ENCODE measurements at places on chromosomes 7 and 10.
A peak's percentile ranks its signal among the peaks of the same experiment; 100 is the strongest.

GRCh38 chr10:70566515-70567290 lies 35.8 kb downstream of the PRF1 start:
- no peak for DNase-seq

DNA sequence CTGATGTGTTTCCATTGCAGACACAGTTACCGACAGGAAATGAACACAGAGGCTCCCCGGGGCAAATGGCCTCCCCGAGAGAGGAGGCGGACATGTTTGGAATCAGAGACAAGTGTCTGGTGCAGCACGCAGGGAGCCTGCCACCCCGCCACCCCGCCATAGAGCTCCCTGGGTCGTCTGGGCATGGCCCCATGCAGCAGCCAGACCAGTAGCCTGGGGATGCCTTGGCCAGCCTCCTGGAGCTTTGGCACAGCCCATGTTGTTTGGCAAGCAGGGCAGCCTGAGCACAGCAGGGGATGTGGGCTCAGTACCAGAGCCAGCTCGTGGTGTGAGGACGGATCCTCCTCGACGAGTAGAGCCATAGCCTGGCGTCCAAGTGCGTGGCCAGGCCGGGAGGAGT lies 80.8 kb downstream of the NKX6-2 start:
- no peak for DNase-seq

DNA sequence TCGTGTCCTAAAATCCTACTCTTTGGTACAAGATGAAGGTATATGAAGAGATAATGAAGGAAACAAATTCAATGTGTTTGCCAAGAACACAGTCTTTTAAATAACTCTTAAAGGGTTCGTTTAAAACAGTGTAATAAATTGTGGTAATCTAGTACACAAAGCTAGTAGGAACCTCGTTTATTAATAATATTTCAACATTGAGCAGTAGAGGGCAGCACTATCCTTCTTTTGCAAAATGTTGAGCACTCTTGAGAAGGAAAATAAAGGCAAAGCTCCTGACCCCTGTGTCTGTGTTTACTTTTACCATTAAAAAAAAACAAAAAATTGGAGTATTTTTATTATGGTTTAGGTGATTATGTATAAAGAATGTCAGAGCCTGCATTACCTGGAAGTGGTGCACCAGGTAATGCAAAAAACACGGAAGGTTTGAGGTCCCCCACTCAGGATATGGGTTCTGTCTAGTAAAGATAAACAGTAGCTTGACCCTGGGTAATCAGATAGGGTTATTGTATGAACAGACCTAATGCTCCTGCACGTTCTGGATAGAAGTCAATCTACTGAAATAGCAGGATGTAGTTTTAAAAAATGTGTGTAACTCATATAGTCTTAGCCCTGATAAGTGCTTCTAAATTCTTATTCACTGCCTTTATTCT lies 5.7 kb upstream of the GOT1 start:
- peak; percentile 57 for DNase-seq

DNA sequence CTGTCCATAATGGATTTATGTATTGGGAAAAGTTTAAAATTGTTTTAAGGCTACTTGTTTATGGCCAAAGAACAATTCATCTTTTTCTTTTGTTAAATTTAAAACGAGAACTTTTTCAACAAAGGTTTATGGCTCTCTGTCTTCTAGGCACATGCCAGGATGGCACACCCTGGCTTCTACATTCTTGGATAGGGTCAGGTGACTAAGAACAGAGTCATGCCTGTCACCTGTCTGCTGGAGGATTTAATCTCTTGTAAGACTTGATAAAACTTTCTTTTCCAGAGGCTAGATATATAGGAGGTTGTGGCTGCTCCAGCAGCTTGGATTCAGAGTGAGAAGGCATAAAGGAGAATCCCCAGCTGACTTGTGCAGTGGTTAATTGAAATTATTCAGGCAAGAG lies 915.4 kb downstream of the GATA3 start:
- DNase-seq = no peak

GRCh38 chr7:148872188-148872587 lies 11.9 kb downstream of the EZH2 start:
- no peak for DNase-seq

GRCh38 chr10:82150123-82150900 lies 275.3 kb downstream of the NRG3 start:
- peak; percentile 23 for DNase-seq

- DNase-seq = no peak
Measured at GRCh38 chr7:90459888-90460287, 9.6 kb upstream of the PTTG1IP2 start.

GRCh38 chr10:828191-828590 lies 103.3 kb downstream of the LARP4B start:
- DNase-seq = no peak

GRCh38 chr7:84264396-84264795 lies 69.8 kb upstream of the SEMA3A start:
- DNase-seq = no peak

- peak; percentile 47 for DNase-seq
Measured at GRCh38 chr10:69093933-69094332, 6.0 kb downstream of the SRGN start.

DNA sequence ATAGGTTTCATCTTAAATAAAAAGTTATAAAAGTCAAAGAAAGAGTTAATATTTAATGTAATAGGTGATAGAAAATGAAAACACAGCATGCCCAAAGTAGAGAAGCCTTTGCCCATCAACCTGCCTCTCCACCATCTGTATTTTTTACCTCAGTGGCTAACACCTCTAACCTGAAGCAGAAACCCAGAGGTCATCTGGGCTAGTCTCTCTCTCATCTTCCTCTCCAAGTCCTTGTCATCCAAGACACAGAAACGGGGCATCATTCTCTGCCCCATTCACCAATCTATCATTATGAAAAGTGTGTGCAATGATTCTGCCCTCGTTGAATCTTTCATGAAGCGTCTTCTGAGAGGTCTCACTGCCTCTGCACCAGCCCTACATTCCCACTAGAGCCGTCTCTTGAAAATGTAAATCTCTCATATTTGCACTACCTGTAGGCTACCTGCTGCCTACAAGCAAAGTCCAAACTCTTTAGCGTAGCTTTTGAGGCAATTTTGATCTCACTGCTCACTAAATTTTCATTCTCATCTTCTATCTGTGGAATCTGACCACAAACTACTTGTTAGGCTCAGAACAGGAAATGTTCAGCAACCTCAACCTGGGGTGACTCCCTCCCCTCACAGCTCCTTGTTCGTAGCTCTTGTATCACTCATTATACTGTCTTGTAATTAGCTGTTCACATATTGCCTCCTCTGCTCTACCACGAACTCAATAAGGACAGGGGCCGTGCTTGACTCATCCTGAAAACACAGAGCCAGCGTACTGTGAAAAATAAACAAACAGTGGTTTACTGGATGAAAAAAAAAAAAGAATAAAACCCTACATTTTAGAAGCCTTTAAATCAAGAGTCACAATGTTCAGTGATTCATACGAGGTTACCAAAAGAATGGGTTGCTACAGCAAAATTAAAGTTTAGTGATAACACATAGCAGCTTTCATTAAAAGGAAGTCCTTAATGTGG lies 83.1 kb downstream of the CTNNA3 start:
- peak; percentile 62 for DNase-seq

DNA sequence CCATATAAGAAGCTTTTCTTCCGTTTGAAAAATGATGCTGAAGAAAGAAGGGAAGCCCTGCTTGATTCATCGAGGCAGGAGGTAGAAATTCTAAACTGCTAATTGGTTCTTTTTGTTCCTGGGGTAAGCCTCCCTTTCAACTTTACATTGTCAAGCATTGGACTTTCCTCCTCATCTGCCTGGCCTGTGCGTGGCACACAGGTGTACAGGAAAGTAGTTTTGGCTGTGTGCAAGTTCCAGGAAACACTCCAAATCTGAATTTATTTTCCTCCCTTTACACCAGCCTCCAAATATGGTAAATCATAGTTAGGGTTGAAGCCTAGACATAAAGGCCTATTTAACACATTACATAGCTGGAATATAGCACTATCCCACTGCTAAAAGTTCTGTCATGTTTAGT lies 18.2 kb upstream of the RELN start:
- no peak for DNase-seq

DNA sequence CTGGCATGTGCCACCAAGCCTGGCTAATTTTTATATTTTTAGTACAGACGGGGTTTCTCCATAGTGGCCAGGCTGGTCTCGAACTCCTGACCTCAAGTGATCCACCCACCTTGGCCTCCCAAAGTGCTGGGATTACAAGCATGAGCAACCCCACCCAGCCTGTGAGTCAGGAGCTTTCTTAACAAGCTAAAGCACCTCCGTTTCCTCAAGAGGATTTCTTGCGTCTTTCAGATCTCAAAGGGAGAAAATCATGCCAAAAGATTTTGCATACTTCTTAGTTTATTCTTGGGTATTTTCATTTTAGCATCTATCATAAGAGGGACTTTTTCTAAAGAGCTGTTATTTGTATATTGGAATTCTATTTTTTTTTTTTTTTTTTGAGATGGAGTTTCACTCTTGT lies 47.9 kb upstream of the FOXK1 start:
- no peak for DNase-seq

DNA sequence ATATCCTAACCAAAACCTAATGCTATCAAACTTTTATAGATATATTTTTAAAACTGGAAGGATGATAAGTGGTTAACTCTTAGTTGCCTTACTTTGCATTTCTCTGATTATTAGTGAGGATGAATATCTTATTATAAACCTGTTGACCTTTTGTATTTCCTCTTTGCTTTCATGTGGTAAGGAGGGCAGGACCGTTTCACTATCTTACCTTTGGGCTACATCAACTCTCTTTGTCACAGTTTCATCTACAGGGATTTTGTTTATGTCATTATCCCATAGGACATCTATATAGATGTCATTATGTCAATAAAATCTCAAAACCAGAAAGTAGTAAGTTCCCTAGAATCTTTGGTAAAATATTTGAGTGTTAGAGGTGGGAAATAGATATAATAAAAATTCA lies 219.3 kb downstream of the THSD7A start:
- no peak for DNase-seq

- DNase-seq = no peak
Measured at GRCh38 chr7:29272057-29272456, 77.5 kb downstream of the CHN2 start.

DNA sequence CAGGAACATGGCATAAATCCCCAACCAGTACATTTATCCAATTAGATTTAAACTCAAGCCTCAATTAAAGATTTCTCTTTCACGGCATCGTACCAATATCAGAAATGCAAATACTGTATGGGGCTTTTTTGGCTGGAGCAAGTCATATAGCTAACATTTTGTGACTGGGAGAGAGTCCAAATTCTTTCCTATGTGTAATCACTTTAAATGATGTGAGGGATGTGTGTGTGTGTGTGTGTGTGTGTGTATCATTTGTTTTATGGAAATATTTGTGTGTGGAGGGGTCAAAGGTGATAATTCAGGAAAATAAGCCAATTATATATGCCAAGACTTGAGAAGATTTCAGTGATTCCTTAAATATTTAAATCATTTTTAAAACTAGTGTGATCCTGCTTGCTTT lies 196.6 kb downstream of the TRIL start:
- no peak for DNase-seq

GRCh38 chr7:26398756-26399509 lies 107.3 kb downstream of the SNX10 start:
- DNase-seq = peak; percentile 81

DNA sequence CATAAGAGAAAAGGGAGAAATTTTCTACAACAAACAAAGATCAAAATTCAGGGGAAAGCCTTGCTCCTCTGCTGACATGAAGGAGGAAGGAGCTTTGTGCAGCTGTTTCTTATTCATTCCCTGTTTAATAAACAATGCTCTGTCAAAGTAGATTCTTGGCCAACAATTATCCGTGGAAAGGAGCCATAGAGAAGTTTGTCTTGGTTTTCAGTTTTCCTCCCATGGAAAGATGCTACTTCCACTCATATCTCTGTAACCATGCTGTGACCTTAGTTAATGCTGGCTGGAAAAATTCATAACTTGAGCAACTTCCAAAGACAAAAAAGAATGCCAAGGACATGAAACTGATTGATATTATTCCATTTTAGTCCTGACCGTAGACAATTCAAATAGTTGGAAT lies 8.1 kb downstream of the DDC start:
- DNase-seq = no peak

GRCh38 chr10:126059076-126059826 lies 162.9 kb downstream of the FANK1 start:
- peak; percentile 84 for DNase-seq

- no peak for DNase-seq
Measured at GRCh38 chr7:132433301-132433700, 143.0 kb downstream of the PLXNA4 start.

- no peak for DNase-seq
Measured at GRCh38 chr10:35640474-35640873, 1.6 kb downstream of the FZD8 start.

DNA sequence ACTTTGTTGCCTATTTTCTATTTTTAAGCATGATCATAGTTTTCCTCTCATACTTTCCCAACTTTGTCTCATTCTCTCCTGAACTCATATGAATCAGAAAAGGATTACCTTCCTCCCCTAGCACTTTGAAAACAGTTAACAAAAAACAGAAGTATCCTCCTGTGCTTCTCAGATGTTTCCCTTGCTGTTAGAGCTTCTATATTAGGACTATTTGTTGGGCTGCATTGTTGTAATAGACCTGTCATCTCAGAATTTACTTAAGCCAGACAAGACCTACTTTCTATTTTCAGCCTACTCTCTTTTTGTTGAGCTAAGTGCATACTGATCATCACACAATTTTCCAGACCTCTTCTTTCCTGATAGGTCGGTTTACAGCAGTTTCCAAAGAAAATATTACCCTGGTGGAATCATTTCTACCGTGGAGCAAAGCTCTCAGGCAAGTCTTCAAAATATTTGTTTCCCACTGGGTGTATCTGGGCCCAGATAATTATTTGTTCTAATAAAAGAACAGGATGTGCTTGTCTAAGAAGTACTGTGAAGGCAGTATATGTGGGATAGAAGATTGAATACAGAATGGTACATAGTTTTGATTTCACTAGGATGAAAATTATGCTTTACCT lies 411.9 kb upstream of the KLF6 start:
- DNase-seq = no peak

GRCh38 chr7:45923290-45923689 lies 2.2 kb upstream of the IGFBP3 start:
- DNase-seq = peak; percentile 61

- DNase-seq = no peak
Measured at GRCh38 chr7:24863626-24864025, 106.4 kb upstream of the GSDME start.

- no peak for DNase-seq
Measured at GRCh38 chr10:100697631-100698030, 47.8 kb upstream of the PAX2 start.

GRCh38 chr7:4071370-4072058 lies 610.6 kb upstream of the FOXK1 start:
- DNase-seq = no peak

DNA sequence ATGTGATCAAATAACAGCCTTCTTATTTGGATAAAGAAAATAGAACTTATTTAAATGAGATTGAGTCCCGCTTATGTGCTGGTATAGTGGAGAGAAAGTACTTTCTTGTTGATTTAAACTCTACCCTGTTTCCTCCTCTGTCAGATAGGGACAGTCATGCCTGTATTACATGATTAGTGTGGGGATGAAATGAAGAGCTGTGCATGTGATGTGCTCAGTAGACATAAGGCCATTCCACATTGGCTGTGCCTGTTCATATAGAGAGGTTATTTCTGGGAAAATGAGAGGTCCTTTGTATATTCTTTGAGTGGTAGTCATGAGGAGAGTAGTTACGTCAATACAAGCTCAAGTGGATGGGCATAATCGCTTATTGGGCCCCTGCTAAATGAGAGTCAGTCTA lies 5.7 kb downstream of the MTURN start:
- DNase-seq = no peak

Measured in renal cortical epithelial cell (primary cell).